ENCODE measurements at places on chromosomes 4 and X.

DNA sequence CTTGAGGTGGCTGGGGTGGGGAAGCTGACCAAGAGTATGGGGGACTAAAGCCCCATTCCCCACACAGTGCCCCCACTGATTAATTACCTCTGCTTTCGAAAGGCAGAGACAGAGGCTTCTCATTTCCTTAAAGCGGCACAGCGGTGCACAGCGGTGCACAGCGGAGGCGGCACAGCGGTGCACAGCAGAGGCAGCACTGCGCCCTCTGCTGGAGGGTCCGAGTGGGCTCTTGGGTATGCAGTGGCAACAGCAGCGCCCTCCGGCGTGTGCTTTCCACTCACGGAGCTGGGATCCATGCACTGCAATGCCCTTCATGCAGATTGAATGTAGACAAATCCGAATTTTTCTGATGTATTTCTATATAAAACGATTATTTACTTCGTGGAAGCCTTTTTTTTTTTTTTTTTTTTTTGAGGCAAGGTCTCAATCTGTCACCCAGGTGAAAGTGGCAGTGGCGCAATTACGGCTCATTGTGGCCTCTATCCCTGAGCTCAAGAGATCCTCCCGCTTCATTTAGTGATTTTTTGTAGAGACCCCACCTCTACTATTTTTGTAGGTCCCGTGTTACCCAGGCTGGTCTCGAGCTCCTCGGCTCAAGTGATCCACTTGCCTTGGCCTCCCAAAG, 19.7 kb upstream of the PRPS2 start:
- DNase-seq, result no peak

GRCh38 chr4:38559374-38559773, 104.6 kb upstream of the KLF3 start:
- no peak for DNase-seq

DNA sequence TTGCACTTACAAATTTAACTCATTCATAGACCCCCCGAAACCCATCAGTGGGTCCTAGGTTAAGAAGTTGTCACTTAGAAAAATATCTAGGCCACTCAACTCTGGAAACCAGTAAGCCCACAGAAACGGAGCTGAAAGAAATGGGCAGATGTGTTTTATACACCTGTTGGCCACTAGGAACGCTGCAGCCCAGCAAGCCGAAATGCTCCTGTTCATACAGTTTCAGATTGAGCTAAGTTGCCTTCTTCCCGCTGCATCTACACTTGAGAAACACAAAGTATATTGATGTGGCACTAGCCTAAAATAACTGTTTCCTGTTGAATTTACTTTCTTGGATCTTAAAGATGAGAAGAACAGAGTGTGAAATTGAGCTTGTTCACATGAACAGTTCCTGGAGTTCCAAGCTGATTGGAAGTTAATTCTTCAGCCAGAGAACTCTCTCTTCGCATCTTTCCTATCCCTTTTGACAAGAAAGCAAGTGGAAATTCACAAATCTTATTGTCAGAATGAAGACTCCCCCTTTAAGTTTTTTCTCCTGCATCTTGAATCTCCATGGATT, 174.1 kb downstream of the RBMX2 start:
- DNase-seq, result peak; percentile 44

DNA sequence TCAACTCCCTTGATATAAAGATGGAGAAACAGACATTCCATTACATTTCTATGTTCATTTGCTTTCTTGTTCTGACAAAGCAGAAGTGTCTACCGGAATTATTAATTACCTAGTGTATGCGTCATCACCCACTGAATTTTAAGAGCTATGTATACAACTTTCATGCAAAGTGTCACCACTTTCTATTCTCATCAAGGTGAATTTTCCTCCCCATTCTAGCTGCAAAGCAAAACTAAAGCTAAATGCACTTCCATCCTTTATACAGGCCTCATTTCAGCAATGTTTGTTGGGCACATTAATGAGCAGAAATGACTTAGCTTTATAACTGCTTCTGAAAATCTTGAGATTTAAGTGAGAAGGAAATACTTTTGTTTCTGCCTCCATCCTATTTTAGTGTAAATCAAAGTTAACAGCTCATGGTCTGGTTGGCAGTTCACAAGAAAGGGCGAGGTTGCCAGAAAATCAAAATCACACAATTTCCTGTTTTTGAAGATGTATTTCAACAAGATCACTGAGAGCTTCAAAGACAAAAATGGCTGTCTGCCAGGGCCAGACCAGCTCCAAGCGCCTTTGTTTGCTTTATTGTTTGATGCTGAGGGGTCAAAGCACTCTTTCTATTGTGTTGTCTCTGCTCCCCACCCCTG, 7.2 kb upstream of the FAM9C start:
- DNase-seq, result no peak

- no peak for DNase-seq
Measured at GRCh38 chr4:88720451-88721428, 23.1 kb upstream of the NAP1L5 start.

- DNase-seq, result no peak
Measured at GRCh38 chr4:41185614-41186592, 28.4 kb downstream of the APBB2 start.

Data from dorsolateral prefrontal cortex (tissue), 122 donors.